ENCODE measurements at places on chromosomes 6 and 20. TPM values are rescaled to one million over a fixed set of nuclear protein-coding genes. Genes with fewer than 3 reads are reported as not detected.

- DNase-seq, result no peak
Measured at GRCh38 chr6:33802186-33802958, 1.4 kb downstream of the MLN start.

DNA sequence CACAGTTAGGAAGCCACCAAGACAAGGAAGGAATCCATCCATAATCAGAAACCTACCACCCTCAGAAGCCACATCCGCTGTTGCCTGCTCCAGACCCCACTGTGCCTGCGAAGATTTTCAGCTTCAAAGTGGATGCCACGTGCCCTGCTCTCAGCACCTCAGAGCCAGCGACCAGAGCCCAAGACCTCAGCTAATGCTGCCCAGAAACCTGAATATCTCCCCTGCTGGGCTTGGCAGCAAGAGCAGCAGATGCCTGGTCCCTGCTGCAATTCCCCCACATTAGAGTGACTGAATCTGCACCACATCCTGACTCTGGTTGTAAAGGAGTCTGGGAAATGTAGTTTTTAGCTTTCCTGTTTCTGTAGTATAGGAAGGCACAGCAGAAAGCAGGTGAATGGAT, 10.7 kb upstream of the ULBP3 start:
- no peak for DNase-seq

DNA sequence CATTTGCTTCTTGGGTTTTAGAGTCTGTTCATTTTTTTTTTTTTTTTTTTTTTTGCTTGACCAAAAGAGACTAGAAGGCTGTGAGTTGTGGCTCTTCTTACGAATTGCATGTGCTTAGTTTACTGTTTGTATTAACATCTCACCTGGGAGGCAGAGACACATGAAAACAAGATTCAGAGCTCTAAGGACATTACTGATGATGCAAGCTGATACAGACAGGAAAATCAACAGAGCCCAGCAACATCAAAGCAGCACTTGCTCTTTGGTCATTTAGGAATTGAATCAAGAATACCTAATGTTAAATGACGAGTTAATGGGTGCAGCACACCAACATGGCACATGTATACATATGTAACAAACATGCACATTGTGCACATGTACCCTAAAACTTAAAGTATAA, 55.7 kb upstream of the HS3ST5 start:
- DNase-seq, result no peak

Gene MKKS
- 19.9 TPM for total RNA-seq

- no peak for DNase-seq
Measured at GRCh38 chr6:133017581-133017980, 203.2 kb downstream of the RPS12 start.

Gene TBPL1
- total RNA-seq, result 13.2 TPM

DNA sequence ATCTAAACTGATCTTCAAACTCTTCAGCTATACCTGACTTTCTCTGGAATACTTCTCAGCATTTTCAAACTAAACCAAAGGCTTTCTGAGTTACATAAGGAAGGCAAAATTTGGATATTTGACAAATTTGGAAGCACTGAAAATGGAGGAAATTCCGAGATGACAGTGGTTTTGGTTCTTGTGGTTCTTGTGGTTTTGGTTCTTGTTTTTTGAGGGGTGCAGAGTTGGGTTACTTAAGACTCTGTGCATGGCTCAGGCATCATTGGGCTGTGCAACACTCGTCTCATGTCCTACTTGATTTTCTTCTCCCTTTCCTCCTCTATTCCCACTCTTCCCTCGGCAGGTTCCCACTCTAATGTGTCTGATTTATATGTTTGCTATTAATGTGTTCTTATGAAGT, 78.0 kb downstream of the SLC22A3 start:
- no peak for DNase-seq

- no peak for DNase-seq
Measured at GRCh38 chr6:3569816-3570215, 113.0 kb upstream of the SLC22A23 start.

Measured in sigmoid colon (tissue), 7 donors.